Endothelial cell of umbilical vein (primary cell): ENCODE measurements at places on chromosomes 5 and 9. TPM values are rescaled to one million over a fixed set of nuclear protein-coding genes. Genes with fewer than 3 reads are reported as not detected.

MED7 gene
- total RNA-seq, result 7.4 and 9.2 TPM in 2 replicates

SLCO4C1 gene
- total RNA-seq, result not detected in 2 replicates

DNA sequence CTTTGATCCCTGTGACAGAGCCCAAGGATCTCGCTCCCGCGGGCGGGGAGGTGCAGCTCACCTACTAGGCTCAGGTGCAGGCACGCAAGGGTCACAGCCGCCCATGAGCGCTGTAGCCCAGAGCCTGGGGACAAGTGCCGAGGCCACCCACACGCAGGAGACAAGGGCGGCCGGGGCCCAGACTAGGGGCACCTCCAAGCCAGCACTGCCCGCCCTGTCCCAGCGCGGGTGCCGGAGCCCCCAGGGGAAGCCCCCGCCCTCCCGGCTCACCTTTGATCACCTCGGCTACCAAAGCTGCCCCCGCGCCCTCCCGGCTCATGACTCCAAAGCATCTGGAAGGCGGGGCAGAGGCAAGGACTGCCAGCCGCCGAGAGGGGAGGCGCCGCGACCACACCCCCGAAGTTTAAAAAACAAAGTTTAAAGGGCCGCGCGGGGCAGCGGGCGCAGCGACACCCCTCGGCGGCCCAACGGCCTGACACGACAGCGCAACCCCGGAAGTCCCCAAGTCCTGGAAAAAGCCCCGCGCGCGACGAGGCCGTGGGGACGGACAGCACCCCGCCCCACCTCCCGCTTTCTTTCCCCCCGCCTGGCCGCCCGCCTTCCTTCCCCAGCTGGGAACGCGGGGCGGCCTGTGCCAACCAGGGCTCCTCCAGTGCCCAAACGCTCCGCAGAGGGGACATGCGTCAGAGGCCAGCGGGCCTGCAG lies 53.0 kb downstream of the CDC14B start:
- no peak for DNase-seq
- peaks cover 5% of the 10 kb centered on the region for H3K4me1 ChIP-seq
- H3K4me3 ChIP-seq, result peak overlapping the region; percentile 59
- no peak overlapping the region for H3K27ac ChIP-seq

PDGFRB gene
- 1.0 and 1.7 TPM in 2 replicates for total RNA-seq

DNA sequence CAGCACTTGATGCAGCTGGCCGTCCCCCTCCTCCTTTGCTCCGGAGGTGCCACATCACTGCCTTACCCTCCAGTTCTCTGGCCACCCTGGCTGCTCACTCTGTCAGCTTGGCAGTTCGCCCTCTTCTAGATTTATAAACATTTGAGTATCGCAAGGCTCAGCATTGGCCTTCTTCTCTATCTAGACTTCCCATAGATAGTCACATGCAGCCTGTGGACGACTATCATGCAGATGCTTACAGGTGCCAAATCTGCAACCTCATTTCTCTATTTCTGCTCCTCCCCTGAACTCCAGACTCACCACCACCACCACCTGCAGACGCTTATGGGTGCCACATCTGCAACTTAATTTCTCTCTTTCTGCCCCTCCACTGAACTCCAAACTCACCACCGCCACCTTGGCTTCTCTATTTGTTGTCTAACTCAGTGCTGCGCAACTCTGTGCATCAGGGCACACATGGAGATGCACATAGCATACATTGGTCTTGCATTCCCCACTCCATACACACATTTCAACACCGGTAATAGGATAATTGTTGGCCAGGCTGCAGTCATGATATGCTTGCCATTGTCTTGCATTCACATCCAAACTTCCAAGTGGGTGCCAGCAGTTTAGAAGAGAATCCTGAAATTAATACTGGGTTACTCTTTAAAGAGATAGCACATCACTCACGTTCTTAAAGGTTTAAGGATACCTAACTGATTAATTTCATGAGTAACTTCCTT lies 1.9 kb upstream of the DAP start:
- H3K27ac ChIP-seq, result no peak overlapping the region
- H3K4me1 ChIP-seq, result peaks cover 24% of the 10 kb centered on the region
- DNase-seq, result no peak
- no peak overlapping the region for H3K4me3 ChIP-seq
- H3K27me3 ChIP-seq, result no peaks in the 10 kb centered on the region
- H3K36me3 ChIP-seq, result no peaks in the 10 kb centered on the region

- H3K4me1 ChIP-seq, result peaks cover 27% of the 10 kb centered on the region
- DNase-seq, result peak; percentile 85
- no peak overlapping the region for H3K27ac ChIP-seq
- H3K36me3 ChIP-seq, result no peaks in the 10 kb centered on the region
- H3K27me3 ChIP-seq, result no peaks in the 10 kb centered on the region
Measured at GRCh38 chr5:15719784-15720183, 219.8 kb downstream of the FBXL7 start.

TMEM174 gene
- not detected in 2 replicates for total RNA-seq

GRCh38 chr5:179227229-179227579 lies 118.1 kb downstream of the ADAMTS2 start:
- no peak overlapping the region for H3K27ac ChIP-seq
- no peaks in the 10 kb centered on the region for H3K4me1 ChIP-seq
- no peaks in the 10 kb centered on the region for H3K36me3 ChIP-seq
- H3K27me3 ChIP-seq, result no peaks in the 10 kb centered on the region
- H3K4me3 ChIP-seq, result no peak overlapping the region

TAF1L gene
- not detected in 2 replicates for total RNA-seq

DNA sequence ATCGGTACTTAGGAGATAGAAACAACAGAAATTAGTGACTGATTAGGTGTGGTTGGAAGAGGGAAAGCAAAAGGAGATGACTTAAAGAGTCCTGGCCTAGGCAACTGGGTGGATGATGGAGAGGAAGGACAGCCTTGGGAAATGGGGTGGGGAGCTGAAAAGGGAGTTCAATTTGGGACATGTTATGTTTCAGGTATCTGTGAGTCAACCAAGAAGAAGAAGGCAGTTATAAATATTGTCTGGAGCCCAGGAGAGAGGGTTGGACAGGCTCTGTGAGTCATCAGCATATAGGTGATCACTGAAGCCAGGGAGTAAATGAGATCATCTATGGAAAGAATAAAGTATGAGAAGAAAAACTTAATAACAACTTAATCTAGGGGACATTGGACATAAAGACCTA lies 357.7 kb downstream of the NPR3 start:
- no peak overlapping the region for H3K27ac ChIP-seq
- no peaks in the 10 kb centered on the region for H3K4me1 ChIP-seq
- no peaks in the 10 kb centered on the region for H3K27me3 ChIP-seq
- DNase-seq, result no peak
- no peaks in the 10 kb centered on the region for H3K36me3 ChIP-seq

DNA sequence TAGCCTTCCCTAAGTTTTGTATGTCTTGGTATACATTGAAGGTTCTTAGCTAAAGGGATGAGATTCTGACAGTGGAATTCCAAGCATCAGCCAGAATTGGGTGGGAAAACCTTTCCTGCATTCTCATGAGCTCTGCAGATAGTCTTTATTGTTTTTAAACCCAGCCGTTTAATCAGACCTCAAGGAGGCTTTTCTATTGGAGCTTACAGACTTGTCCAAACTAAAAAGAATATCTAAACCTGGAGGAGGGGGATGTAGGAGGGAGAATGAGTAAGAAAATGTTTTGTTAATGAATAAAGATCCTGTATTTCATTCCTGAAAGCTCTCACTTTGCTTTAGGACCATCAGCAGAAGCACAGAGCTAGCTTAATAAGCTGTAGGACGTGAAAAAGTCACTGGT lies 41.7 kb downstream of the EBF1 start:
- H3K4me3 ChIP-seq, result no peak overlapping the region
- no peak for DNase-seq
- H3K27me3 ChIP-seq, result peaks cover 12% of the 10 kb centered on the region
- no peaks in the 10 kb centered on the region for H3K36me3 ChIP-seq
- H3K4me1 ChIP-seq, result peaks cover 7% of the 10 kb centered on the region
- H3K27ac ChIP-seq, result no peak overlapping the region

DNA sequence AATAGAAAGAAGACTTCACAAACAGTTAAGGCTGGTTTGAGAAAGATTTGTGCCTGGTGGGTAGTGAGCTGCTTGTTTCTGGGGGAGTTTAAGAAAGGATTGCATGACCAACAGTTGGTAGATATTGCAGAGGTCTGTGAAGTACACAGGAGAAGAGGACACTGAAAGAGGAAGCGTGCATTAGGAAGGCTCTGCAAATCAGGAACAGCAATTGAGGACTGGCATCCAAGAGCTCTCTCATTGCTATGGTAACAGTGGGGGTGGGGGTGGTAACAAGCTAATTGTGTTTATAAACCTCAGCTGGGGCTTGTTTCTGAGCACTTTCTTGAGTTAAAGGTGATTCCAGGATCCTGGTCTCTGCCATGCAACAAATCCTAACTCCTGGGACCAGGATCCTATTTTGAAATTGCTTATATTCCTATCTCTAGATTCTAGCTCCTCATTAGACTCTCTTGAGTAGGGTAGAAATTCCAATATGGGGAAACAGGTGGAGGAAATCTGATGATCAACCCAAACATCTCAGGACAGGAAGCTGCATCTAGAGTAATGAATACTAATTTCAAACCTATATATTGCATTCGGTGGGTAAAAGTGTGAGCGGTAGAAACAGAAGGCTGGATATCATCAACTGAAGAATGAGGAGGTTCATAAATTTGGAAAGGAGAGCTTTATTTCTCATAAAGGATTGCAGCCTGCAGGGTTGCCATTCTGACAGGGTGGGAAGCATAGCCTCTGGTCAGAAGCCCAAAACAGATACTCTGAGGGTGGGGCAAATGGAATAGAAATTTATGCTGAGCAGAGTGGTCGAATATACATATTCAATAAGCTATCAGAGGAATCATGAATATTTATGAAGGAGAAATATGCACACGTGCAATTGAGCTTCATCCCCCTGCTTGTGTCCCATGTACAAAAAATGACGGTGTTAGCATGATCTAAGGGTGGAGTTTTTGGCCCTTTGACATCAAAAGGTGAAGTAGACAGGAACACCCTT lies 79.4 kb downstream of the PTTG1 start:
- no peak for DNase-seq
- H3K36me3 ChIP-seq, result no peaks in the 10 kb centered on the region
- H3K27me3 ChIP-seq, result no peaks in the 10 kb centered on the region
- H3K27ac ChIP-seq, result no peak overlapping the region
